RWPE2 (cell line): ENCODE measurements at places on chromosomes 2 and 18.

- DNase-seq: no peak
These were observed 282.7 kb downstream of the DLGAP1 start for GRCh38 chr18:4172196-4173100.

DNA sequence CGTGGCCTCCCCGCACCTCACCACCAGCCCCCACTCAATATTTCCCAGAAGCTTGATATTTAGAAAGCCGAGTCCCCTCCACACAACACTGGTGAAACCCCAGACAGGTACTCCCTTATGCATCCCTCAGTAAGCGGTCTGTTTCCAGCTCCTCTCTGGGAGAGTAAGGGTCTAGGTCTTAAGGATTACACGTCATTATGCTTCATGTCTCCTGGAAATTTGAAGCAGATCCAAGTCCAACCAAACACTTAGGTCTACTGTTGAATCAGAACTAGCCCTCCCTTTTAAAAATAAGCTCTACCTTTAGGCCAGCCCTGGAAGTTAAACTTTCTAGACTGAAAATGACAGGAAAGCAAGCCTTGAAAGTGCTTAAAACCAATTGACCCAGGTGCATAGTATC lies 1.5 kb upstream of the OST4 start:
- DNase-seq: no peak

DNA sequence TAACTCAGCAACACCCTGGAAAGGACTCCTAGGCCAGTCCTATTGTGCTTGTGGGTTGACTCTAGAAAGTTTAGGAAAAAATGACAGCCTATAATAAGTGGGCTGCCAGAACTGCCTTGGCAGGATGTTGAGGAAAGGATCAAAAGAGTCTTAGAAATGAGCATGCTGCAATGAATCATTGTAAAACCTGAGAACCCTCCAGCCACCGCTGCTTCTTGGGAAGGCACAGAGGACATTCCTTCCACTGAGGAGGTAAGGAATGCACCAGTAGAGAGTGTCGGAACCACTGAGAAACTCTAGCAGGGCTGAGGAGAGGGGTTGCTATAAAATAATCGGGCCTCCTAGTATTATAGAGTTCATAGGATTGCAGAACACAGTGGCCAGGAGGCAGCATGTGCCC lies 146.7 kb upstream of the SMIM21 start:
- no peak for DNase-seq

DNA sequence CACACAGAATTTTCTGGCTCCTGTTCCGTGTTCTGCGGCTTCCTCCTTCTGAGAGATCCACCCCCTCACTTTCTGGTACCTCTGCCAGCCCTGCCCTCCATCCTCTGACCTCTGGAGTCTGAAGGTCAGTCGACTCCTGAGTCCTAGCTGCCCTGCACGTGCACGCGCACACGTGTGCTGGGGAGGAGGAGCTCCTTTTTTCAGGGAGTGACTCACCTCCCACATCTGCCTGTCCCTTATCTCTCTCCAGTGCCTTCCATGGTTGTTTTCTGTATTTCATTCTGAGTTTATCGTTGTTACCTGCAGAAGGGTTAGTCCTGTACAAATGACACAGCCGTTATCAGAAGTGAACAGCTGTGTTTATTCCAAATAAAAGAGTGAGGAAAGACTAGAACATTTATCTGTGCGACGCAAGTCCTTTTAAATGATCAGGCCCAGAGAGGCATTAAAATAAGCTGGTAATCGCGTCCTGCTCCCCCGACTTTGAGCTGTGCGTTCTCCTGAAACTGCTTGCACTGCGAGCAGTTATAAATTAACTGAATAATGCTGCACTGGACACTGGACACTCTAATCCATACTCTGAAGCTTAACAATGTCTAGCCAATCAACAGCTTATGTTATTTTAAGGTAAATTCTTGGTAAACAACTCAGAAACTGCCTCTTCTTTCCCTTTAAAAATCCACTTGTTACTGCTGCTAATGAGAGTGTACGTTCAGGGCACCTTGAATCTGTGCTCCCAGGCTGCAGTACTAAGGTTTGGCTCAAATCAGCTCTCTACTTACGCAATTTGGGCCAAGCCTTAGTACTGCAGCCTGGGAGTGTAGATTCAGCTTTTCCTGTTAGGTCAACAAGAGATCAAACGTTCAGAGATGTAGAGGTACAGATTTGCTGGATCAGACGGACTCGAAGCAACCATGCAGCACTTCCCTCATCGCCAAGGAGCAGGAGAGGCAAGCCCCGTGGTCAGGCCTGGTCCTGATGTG lies 72.5 kb downstream of the GALR1 start:
- DNase-seq: no peak

- DNase-seq: no peak
These were observed 124.7 kb downstream of the ICOS start for GRCh38 chr2:204061241-204061640.

DNA sequence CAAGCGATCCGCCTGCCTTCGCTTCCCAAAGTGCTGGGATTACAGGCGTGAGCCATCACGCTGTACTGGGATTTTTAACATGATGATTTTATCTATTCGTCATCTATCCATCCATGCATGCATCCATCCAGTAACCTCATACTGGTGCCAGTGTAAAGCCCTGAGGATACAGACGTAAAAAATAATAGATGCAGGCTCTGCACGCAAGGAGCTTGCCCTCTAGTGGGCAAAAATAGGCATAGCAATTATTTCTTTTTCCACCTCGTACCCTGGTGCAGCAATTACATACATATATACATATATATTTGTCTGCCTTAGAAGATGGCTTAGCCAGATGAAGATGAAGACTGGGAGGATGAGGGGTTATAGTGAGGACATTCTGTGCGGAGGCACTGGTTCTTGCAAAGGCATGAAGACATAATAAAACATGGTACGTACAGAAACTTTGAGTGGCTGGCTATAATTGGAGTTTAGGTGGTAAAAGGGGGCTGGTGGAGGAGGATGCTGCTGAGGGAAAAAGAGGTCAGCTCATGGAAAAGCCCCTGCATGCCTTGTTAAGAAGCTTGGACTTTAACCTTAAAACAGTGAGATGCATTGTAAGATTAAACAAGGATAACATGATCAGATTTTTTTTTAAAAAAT lies 19.6 kb upstream of the RPIA start:
- no peak for DNase-seq

DNA sequence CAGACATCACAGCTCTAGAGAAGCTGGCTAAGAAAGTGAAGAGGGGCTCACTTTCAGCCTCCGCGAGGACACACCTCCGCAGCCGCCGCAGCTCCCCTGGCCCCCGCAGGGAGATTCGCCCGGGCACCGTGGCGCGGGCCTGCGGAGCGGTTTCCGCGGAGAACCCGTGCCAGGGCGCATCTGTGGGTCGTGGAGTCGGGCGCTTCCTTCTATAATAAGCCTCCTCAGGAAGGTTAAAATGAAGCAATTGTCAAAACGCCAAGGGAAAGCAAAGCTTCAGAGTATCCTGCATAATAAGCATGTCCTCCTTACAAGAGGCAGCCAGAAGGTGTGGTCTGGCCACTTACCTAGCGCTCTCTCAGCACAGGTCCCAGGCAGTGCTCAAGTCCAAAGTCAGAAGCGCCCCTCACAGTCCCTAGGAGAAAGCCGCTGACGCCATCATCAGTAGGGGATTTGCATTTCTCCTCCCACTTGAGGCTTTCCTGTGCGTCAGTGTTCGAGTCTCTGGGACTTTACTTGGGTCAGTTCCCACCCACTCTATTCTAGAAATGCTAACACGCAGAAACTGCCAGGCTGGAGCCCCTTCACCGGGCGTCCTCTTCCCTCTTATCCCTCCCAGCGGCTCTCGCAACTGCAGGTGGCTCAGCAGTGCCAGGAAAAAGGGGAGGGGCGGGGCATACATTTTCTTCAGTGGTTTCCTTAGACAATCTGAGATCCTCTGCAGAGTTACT lies at the start of gene STAT4:
Gene STAT4 (minus strand): TSS at position 395 of the 731 bp plus-strand sequence. CDS start 2,791 bp downstream, outside the sequence.
- no peak for DNase-seq

- no peak for DNase-seq
These were observed 232.6 kb downstream of the EN1 start for GRCh38 chr2:118614841-118615271.

DNA sequence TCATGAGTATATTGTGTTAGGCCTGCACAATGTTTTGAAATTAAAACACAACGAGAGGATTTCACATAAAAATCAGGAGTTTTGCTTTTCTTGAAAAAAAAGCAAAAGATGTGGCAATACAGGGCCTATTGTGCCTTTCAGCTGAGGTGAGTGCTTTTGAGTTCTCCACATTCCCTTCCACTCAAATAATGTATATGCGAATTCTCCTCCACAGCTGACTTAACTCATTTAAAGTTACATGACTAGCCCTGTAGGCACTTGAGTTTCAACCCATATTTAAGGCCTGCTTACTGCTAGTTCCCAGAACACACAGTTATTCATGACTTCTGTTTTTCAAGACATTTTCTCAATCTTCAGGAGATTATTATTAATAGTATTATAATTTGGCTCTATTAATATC lies 353.1 kb downstream of the NUP35 start:
- no peak for DNase-seq
